ENCODE measurements at places on chromosomes 3 and 15.
A peak's percentile ranks its signal among the peaks of the same experiment; 100 is the strongest.

GRCh38 chr3:19881036-19881435 lies 53.0 kb downstream of the EFHB start:
- no peak for DNase-seq

- no peak for DNase-seq
These were observed 28.6 kb downstream of the DAPK2 start for GRCh38 chr15:64017591-64018163.

DNA sequence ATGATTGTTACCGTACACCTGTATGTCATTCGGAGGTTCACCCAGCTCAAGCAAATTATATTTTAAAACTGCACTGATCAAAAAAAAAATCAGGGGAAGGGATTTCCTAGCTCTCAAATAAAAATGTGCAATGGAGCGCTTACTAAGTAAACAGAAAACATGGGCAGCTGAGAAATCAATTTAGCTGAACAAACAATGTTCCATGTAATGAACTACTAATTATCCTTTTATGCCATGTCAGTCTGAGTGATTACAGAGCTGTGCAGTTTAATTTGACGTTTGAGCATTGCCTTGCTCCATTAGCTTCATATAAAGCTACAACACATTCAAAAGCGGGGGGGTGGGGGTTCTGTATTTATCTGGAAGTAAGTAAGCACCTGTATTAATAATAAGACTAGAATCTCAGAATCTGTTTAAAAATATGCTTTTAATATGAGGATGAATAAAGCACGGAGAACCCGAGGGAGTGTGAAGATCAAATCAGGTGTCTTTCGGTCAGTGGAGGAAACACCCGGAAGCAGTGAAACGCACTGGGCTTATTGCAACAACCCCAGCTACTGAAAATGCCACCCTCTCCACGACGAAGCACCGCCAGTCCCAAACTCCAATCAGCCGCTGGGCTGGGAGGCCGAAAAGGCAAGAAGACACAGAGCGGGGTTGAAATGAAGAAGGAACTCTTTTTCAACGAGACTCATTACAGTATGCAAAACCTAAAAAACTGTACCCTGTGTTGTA lies 196.5 kb upstream of the ATP11B start:
- no peak for DNase-seq

DNA sequence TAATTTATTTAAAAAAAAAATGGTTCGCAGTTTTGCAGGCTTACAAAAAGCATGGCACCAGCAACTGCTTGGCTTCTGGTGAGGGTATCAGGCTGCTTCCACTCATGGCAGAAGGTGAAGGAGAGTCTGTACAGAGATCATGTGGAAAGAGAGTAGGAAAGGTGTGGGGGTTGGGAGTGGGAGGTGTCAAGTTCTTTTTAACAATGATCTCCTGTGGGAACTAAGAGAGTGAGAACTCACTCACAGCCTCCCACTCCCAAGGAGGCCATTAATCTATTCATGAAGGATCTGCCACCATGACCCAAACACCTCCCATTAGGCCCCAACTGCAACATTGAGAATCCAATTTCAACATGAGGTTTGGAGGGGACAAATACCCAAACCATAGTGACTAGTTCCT lies 21.1 kb upstream of the ACTL6A start:
- DNase-seq: no peak

GRCh38 chr3:124513610-124513997 lies 216.6 kb upstream of the UMPS start:
- DNase-seq: no peak

- DNase-seq: no peak
These were observed 15.9 kb upstream of the SMAD3 start for GRCh38 chr15:67049351-67050044.

DNA sequence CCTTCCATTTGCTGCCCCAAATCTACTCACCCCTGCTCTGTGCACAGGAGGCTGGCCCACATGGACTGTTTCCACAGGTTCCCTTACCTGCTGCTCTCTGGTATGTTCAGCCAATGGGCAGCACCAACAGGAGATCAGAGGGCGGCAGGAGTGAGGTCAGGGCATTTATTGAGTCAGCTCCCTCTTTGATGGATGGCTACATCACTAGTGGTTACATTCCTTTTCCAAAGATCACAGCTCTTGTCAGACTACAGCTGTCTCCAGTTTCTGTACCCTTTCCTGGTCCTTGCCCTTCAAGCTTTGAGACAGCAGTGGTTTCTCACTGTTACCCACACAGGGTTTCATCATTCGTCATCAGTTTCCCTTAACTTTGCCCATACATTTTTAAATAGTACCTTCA lies 325.1 kb downstream of the SUCLG2 start:
- DNase-seq: no peak

GRCh38 chr3:105829229-105829628 lies 39.6 kb downstream of the CBLB start:
- no peak for DNase-seq

GRCh38 chr15:65054333-65055200 lies 9.4 kb downstream of the SLC51B start:
- no peak for DNase-seq

DNA sequence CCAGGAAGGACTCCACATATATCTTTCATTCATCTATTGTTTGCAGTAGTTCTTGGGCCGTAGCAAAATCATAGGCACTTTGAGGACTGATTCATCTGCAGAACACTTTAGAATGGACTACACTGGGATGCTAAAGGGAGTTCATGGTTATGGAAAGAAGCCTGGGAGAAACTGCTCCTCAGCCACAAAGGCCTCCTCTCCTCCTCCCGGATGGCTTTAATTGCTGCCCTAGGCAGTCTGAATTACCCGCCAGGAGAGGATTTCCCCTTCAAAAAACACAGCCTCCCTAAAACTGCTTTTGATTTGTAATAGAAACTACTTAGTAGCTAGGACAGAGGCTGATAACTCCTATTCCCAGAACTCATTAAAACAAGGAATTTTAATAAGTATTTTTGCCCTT lies 4.6 kb downstream of the TMEM266 start:
- DNase-seq: no peak

GRCh38 chr15:101641129-101641764 lies 10.9 kb downstream of the TM2D3 start:
- peak; percentile 54 for DNase-seq

GRCh38 chr3:33145221-33145900 lies 31.5 kb downstream of the CRTAP start:
- no peak for DNase-seq

GRCh38 chr3:122066331-122067213 lies 11.4 kb downstream of the CD86 start:
- DNase-seq: no peak

- no peak for DNase-seq
These were observed 36.6 kb downstream of the GSK3B start for GRCh38 chr3:120057626-120058025.

- DNase-seq: no peak
These were observed 178.8 kb upstream of the STAC start for GRCh38 chr3:36201546-36201945.

DNA sequence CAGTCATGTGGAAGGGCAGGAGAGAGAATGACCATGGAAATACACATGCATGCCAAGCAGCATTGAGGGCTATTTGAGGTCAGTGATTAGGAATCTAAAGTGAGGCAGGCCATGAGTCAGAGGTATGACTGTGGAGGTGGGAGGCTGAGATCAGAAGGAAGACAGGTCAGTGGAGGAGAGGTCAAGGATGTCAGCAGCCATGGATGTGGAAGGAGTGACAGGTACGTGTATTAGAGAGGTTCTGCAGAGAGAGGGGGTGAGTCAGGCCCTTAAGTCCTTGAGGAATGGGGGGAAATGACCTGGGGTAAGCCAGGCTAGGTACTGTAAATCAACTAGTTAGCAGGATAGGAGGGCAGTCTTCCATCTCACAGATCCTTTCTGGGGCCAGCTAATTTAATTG lies 166.6 kb downstream of the ANO10 start:
- no peak for DNase-seq

GRCh38 chr3:160260587-160261270 lies 35.5 kb downstream of the C3orf80 start:
- no peak for DNase-seq

- DNase-seq: no peak
These were observed 150.1 kb upstream of the FHIT start for GRCh38 chr3:61401359-61401758.

DNA sequence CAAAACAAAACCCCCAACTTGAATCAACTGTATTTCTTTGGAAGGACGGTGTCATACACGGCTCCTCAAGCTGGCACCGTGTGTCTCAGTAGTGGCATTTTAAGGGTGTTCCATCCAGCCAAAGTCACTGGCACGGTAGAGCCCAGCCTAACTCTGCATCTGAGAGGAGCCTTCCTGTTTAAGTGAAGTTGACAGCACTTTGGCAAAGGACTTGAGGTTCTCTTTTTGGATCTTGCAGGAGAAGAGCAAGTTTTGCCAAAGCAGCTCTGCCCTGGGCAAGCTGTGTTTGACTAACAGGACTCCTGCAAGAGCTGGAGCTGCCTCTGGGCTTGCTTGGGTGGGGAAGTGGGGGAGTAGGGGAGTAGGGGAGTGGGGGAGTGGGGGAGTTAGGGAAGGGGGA lies 109.6 kb upstream of the FEZF2 start:
- no peak for DNase-seq

DNA sequence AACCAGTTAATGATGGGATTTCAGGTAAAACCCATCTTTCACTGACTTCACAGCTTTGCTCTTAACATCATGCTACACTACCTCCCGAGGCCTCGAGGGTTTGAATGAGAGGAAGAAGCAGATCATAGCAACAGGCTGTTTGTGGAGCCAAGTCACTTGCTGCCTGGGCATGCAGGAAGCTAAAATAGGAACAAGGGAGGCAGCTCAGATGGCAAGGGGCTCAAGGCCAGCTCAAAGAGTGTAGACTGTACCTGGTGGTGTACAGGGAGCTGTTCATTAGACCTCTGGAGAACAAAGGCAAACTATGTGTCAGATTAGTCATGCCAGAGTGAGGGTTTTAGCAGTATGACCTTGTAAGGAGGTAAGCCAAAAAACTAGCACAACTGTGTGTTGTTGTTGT lies 28.8 kb downstream of the ARRDC4 start:
- no peak for DNase-seq

- DNase-seq: no peak
These were observed 15.4 kb upstream of the OXTR start for GRCh38 chr3:8784676-8785435.

GRCh38 chr15:21267671-21268395 lies 172.5 kb downstream of the POTEB3 start:
- DNase-seq: no peak

DNA sequence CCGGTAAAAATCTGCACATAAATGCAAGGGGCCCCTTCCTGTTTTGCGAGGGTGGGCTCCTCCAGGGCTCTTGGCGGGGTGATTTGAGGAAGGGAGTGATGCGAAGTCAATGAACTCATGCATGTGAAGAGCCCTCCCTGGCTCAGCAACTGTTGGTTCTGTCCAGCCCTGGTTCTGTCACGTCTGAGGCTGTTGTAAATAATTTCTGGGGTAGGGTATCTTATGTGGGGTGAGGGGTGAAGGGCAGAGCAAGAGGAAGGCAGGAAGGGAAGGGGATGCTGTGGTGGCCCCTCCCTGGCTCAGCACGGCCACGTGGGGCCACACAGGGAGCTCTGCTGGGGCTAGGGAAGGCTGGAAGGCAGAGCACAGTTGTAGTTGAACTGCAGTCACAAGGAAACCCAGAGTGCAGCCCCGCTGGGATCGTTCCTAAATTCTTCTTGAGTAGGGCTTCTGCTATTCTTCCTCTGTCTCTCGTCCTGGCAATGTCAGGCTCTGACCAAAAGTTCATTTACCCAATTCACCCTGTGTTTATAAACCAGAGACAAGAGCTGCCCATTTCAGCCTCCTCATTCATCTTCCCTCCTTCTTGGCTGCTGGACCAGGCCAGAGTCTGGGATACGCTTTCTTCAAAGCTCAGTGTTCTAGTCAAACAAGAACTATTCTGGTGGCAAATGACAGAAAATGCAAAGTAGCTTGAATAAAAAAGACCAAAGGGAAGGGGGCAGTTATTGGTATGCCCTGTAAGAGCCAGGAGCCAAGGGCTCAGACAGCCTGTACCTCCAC lies 14.8 kb upstream of the TOPBP1 start:
- DNase-seq: no peak

DNA sequence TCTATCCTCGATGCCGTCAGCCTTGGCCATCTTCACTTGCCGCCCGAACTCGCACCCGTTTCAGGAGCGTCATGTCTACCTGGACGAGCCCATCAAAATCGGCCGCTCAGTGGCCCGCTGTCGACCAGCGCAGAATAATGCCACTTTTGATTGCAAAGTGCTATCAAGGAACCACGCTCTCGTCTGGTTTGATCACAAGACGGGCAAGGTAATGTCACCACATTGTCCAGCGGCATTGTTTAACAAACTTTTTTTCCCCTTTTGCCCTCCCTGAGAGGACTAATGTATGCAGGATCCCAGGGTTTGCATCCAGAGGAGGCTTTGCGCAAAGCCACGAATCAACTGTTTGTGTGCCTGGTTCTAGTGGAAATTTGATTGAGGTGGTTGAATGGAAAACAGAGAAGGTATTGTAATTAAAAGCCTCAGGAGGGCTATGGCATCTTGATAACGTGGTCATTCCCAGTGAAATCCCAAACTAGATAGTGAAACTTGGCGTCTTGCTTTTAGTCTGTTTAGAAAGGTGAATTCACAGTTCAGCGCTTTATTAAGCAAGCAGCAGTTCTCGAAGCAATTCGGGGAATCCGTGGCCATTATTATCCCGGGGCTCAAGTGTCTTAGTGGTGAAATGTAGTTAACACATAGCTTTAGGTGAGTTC lies 1.7 kb downstream of the SLMAP start:
- no peak for DNase-seq

All from stimulated activated CD8-positive, alpha-beta memory T cell treated with anti-CD3 and anti-CD28 coated beads, Interleukin-2, amount 100 ng/mL, for 1 hour (primary cell).